ENCODE measurements at places on chromosomes 4 and X. TPM values are rescaled to one million over a fixed set of nuclear protein-coding genes. Genes with fewer than 3 reads are reported as not detected.

The MAGEA10 gene
- not detected for total RNA-seq

The OTUD5 gene
- total RNA-seq, result 67.3 TPM

The AADAT gene
- not detected for total RNA-seq

The SLC26A1 gene
- total RNA-seq, result not detected

The TEX13B gene
- total RNA-seq, result not detected

The SCML2 gene
- total RNA-seq, result 3.3 TPM

The CT47B1 gene
- total RNA-seq, result not detected

The FAM53A gene
- total RNA-seq, result 1.9 TPM

The TCP11X2 gene
- not detected for total RNA-seq

The CNGA1 gene
- total RNA-seq, result not detected

The FMR1NB gene
- not detected for total RNA-seq

The GRID2 gene
- total RNA-seq, result not detected

DNA sequence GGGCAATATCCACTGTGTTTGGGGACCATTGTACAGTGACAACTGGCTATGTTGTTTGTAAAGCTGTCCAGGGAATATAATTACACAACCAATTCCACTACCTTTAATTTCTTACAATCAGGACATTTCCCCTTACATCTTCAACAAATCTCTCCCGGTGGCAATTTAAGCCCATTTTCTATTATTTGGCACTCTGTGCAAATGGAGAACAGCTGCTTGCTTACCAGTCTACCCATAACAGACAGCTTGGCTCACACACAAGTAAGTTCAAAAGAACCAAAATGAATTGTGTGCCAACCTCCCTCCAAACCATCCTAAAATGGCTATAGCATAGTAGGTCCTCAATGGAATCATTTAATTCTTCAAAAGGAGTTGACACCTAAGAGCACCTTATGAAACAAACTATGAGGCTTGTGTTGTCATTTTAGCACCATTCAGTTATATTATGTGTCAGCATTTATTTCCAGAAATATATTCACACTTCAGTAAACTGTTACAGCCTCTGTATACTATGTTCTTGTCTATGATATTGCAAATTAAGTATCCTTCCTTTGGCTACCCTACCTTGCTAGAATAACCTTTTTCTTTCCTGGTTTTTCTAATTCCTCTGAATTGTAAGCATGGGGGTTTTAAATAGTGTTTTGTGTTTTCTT lies 18.4 kb downstream of the GABRA4 start:
- no peak for DNase-seq

DNA sequence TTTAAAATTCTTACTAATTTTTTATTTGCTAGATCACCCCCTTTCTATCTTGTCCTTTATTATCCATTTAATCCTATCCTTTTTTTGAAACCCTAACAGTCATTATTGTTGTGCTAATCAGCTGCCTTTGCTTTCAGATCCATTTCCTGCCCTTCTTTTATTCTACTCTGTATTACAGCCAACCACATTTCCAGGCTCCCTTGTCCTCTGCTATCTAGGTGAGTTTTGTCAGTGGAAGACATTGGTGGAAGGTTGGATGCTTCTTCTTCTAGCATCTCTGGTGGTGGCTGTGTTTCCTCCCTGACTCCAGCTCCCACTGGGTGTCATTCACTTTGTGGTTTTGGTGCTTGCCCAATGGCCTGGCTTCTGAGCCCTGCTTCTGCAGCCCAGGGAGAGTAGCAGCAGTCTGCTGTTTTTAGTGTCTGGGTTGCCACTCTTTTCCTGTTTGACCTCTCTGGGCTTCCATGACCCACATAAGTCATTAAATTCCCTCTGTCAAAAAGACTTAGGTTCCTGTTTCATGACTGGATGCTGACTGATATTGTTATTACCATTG lies 225.2 kb upstream of the PGRMC2 start:
- DNase-seq, result no peak

DNA sequence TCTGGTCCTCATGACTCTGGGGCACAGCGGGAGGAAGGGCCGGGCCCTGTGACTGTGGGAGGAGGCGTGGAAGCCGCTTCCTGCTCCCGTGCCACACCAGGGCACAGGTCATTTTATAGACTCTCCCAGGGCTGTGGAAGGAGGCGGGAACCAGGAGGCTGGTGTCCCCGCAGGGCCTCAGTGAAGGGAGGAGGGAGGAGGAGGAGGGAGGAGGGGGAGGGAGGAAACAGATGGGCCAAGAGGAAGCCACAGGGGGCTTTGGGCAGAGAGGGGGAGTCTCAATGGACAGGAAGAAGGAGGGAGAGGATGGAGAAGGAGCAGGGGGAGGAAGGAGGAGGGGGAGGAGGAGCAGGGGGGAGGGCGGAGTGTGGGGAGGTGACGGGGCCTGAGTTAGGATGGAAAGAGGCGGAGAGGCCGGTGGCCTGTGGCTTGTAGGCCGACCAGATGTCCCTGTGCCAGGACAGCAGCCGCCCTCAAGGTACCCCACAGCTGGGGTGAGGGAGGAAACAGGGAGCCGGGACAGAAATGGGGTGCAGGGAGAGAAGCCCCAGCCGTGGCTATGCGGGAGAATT lies 6.2 kb upstream of the PLCXD1 start:
- DNase-seq, result no peak

DNA sequence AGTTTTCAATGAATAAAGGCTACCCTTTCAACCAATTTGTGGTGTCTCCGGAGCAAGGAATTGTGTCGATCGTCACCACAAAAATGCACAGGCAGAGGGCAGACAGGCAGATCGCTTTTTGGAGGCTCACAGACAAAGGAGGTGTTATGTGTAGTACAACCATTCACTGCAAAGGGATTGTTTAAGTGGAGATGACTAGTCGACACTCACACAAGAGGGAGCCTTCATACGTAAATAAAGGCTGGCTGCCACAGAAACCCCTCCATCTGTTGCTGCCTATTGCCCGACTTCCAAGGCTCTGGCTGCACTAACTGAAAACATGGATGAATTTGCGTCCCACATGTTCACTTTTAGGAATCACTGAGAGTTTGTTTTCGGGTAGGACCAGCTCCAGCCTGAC lies 281.1 kb downstream of the NKX6-1 start:
- DNase-seq, result no peak

DNA sequence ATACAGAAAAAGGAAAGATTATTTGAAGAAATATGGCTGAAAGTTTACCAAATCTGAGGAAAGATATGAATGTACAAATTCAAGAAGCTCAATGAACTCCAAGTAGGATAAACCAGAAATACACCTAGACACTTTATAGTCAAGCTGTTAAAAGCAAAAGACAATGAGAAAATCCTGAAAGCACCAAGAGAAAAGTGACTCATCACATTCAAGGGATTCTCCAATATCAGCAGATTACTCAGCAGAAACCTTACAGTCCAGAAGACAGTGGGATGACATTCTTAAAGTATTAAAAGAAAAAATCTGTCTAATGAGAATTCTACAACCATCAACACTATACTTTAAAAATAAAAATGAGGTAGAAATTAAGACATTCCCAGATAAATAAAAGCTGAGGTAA lies 223.8 kb upstream of the ZCCHC13 start:
- DNase-seq, result no peak

DNA sequence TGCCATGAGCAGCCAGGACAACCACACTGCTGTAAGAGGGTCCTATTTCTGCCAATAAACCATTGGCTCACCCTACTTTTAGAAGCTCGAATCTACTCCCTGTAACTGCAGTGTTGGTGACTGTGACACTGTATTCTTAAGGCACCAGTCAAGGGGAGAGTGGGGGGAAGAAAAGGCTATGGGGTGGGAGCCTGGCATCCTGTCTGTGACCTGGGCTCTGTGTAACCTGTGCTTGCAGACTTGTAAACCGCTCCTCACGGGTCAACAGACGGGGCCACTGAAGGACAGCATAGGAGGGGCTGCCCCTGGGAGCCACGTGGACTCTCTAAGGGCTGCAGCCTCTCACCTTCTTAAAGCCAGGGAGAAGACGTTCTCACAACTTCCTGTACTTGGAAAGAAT lies 42.2 kb upstream of the ENPP6 start:
- no peak for DNase-seq

- DNase-seq, result no peak
Measured at GRCh38 chrX:10656214-10656613, 35.8 kb upstream of the MID1 start.

- no peak for DNase-seq
Measured at GRCh38 chr4:35347276-35347675, 897.0 kb downstream of the ARAP2 start.

DNA sequence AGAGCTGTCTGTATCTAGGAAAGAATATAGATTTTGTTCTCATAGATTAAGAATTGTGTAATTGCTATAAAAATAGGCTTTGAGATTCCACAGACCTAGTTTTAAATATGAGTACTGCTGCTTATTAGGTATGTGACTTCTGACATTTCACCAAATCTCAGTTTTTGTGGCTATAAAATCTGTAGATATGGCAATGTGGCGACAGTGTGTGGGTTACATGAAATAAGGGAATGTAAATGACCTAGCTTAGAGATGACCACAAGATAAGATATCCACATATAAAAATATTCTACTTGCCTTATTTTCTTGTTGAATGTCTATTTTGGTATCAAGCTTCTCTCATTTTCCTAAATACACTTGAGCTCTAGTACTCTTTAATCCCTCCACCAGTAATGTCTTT lies 193.8 kb downstream of the UNC5C start:
- no peak for DNase-seq

DNA sequence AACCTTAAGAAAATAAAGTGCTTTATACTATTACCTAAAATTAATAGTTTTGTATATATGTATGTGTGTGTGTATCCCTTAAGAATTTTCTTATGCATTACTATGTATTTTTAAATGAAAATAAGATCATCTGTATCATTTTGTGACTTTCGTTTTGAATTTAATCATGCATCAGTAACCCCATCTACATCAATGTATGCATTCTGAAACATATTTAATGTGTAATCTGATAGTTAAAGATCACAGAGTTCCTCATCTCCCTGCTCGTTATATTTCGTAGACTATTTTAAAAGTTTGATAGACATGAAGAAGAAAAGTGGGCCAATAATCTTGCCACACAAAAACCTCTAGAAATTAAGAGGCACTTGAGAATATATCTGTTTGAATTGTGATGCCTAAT lies 7.4 kb downstream of the BMPR1B start:
- DNase-seq, result no peak

DNA sequence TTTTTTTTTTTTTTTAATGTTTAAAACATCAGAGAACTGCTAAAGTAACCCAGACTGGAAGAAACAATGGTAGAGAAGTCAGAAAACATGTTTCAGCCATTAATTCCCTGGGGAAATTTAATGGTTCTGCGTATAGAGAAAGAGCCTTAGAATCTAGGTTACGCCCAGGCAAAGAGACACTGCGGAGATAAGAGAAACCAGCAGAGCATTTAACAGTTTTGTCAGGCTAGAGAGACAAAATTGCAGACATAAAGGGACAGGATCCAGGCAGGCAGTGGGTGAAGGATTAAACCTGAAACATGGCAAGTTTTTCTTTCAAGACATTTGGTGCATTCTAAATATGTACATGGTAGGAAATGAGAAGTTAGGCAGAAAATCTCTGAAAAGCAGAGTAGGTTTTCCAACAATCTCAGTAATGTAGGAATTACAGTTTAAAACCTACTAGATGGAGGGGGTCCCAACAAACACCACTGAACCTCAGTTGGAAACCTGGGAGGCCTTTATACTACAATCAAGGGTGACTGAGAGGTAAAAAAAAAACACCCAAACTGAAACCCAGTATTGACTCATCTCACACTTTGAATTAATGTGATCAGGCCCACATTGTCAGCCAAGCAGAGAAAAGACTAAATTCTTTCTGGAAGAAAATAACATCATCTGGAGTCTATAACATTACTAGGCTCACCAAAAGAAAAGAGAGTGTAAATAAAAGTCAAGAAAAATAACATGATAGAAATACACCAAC lies 254.2 kb upstream of the NWD2 start:
- DNase-seq, result no peak

DNA sequence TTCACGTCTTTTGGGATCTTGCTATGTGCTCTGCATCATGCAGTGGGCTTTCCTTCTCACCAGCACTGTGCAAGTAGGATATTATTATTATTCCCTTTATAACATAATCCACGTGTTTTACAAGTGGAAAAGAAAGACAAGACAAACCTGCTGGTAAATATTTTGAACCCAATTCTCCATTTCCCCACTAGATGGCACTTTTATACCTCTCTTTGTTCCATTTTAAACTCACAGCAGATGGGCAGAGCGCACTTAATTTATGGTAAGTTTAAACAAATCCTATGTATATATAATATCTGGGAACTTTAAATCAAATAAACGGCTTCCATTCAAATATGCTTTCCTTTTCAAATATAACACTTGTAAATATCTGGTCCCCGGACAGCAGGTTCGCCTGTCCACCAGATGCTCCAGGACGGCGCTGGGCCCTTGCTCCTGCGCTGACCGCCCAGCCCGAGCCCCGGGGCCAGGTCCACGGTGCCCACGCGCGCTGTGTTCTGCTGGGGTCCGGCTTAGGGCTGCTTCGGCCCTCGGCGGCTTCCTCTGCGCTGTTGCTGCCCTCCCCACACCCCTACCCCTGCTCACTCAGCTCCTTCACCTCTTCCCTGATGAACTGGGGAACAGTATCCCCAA lies 31.1 kb downstream of the F11 start:
- no peak for DNase-seq

DNA sequence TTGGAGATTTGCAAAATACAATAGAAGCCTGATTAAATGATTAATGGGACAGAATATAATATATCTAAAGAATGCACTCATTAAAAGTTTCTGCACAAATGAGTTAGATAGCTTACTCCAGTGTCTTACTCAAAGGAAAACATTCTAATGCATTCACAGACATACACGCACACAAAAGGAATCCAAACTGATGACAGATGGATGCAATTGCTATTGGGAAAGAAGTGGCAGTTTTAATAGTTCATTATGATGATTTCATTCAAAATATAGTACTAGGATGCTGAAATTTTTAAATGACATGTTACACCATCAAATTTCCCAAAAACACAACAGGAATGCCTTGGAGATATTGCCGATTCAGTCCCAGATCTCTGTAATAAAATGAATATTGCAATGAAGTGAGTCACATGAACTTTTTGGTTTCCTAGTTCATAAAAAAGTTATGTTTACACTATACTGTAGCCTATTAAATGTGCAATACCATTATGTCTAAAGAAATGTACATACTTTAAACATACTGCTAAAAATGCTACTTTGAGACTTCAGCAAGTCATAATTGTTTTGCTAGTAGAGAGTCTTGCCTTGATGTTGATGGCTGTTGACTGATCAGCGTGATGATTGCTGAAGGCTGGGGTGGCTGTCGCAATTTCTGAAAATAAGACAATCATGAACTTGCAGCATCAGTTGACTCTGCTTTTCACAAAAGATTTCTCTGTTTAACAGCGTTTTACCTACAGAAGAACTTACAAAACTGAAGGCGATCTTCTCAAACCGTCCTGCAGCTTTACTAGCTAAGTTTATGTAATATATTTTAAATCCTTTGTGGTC lies 45.6 kb downstream of the BBS12 start:
- DNase-seq, result no peak

GRCh38 chr4:2402048-2402842 lies 16.2 kb downstream of the ZFYVE28 start:
- DNase-seq, result no peak

- no peak for DNase-seq
Measured at GRCh38 chrX:149003863-149004660, 501.0 kb downstream of the IDS start.

All from CD8-positive, alpha-beta memory T cell (primary cell).